ENCODE measurements at places on chromosomes 16 and 17.

GRCh38 chr16:3541527-3542155, 35.6 kb downstream of the NLRC3 start:
- no peak for DNase-seq

DNA sequence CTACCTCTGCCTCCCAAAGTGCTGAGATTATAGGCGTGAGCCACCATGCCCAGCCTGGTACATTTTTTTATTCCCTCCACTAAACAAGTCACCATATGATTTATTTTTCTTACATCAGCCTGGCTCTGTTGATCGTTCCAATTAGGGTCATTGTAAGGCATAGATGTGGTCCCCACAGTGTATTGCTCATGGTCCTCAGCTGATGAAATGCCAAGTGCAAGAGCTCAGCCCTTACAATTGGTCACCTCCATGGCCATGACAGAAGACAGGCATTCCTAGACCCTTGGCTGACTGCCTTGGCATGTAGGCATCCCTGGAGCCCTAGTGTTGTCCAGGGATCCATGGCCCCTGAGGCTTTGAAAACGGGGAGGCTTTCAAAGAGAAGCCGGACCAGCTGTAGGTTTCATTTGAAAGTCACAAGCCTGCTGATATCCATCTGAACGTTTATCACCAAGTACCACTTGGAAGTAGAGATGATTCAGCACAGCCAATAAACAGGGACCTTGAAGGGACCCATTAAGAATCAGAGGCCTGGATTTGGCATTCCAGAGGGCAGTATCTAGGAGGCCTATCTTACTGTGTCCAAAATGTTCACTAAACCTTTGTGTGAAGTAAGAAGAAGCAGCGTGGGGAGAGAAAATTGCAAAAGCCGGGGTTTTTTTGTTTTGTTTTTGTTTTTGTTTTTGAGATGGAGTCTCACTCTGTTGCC, 20.6 kb upstream of the PRKCA start:
- no peak for DNase-seq

DNA sequence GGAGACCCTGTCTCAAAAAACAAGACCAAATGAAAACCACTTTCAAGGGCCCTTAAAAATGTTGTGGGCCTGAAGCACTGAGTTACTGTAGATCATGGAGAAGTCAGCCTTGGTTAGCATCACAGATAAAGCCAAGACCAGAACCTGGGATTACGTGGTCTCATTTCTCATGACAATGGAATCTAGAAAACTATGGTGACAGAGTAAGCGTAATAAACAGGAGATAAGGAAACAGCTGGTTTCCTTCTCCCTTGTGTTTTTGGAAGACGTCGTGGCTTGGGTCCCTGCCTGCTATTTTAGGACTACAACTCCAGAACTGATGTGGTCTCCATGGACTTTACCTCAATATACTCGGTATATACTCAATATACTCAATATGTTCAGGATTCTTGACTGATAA, 180.7 kb upstream of the ZFHX3 start:
- no peak for DNase-seq

DNA sequence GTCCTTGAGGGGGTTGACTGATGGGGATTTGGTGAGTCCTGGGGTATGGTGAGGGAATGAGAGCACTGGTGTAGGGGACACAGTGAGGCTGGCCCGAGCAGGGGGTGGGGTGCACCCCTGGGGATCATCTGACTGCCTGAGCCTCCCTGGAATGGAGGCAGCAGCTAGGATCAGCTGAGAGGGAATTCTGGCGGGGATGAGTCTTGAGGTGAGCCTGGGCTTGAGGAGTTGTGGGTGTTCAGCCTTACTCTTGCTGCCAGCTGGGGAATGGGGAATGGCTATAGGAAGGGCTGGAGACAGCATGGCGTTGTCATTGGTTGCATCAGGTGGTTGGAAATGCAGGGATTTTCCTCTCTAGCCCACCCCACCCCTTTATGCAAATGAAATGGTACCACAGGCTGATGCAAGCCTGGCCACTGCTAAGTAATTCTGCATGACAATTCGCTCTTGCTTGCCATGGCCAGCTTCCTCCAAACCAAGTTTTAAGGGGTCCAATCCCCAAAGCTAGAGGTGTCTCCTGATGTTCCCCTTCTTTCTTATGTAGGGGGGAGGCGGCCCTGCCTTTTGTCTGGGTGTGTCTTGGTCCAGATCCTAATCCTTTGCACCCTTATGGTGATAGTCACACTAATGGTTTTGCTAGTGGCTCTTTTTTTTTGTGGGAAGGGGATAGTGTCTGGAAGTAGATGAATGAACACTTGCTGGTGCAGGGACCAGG, 7.5 kb downstream of the NFE2L1 start:
- peak; percentile 96 for DNase-seq

DNA sequence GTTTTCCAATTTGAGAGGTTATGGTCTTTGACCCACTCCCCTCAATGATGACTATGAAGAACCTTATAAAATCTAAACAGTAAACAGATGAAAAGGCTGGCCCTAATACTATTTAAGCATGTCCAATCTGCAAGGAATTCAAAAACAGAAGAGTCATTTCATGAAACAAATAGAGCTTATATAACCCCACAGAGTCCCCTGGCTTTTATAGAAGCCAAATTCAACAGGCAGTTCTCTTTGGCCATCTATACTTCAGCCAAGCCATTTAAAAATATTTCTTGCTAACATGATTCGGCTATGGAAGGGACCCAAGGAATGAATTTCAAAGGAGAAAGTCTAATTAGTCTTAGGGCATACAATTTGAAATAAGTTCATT, 43.4 kb downstream of the SPOP start:
- DNase-seq, result no peak

GRCh38 chr17:14845591-14846281, 419.4 kb downstream of the PMP22 start:
- no peak for DNase-seq

GRCh38 chr17:4609761-4610160, 25.4 kb downstream of the SMTNL2 start:
- DNase-seq, result no peak

GRCh38 chr16:31505483-31505882, 2.7 kb downstream of the RUSF1 start:
- DNase-seq, result no peak

DNA sequence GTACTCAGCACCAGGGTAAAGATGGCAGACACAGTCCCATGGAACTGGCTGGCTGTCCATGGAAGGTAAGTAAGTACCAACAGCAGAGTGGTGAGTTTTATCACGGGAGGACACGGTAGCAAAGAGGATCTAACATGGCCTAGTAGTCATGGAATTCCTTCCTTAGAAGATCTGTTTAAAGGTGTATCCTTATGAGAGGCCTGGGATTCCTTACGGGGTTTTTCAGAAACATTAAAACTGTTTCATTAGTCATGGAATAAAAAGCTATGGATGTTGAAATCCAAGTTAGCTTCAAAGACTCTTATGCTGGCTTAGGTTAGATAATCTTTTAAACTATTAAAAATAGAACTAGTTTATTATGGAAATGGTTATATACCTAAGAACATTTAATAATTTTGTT, 7.4 kb downstream of the FTO start:
- no peak for DNase-seq

- peak; percentile 98 for DNase-seq
Observed at GRCh38 chr17:29179232-29180033, 765 bp downstream of the MYO18A start.

DNA sequence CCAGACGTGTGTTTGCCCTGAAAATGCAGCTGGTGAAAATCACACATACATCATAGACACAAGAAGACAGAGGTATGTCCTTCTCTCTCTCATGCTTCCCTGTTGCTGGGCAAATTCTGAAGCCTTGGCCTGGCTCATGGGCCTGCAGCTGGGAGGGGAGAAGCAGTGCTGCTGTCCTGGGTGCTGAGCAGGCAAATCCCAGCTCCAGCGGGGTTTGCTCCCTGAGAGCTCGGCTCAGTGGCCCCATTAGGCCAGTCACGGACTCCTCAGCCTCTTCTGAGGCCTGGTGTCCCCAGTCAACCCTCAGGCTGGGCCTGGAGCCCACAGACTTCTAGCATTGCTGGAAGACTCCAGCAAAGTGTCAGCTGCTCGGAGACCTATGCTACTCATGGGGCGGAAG, 11.7 kb downstream of the RHBDL3 start:
- peak; percentile 79 for DNase-seq

GRCh38 chr16:8489580-8489979, 100.7 kb downstream of the TMEM114 start:
- no peak for DNase-seq

DNA sequence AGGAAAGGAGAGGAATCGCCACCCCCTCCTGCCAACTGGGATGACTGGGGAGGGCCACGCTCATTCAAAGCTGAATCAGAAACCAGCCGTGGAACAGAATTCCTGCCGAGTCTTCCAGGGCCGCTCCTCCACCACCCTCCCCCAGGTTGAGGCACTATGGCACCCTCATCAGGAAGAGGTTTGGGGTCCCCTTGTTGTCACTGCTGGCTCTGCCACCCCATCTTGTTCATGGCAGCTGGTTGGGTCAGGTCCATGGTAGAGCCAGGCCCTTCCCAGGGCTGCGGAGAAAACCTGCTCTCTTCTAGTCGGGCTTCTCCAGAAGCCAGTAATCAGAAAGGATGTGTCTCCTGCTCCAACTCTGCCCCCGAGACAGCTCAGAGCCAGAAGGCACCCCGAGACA, 41.8 kb downstream of the KCNJ12 start:
- no peak for DNase-seq

DNA sequence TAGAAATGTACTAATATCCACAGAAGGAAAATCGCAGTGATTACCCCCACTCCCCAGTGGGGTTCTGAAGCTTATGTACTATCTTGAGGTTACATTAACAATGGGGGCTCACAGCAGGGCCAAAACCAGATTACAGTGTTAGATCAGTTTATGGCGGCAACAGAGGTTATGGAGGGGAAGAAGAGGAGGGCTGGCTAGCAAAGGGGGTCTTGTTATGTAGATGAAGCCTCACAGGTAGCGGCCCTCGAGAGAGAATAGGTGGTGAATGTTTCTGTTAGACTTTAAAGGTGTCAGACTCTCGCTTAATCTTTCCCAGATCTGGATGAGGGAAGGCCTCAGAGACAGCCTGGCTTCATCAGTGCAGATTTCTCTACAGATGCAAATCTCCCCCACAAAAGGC, 22.2 kb downstream of the RNF112 start:
- DNase-seq, result no peak

GRCh38 chr16:2960183-2961010, 3.7 kb upstream of the KREMEN2 start:
- DNase-seq, result peak; percentile 27

- DNase-seq, result no peak
Observed at GRCh38 chr16:50490828-50491227, 57.4 kb upstream of the NKD1 start.

- peak; percentile 97 for DNase-seq
Observed at GRCh38 chr17:65495122-65496055, 66.1 kb downstream of the AXIN2 start.

DNA sequence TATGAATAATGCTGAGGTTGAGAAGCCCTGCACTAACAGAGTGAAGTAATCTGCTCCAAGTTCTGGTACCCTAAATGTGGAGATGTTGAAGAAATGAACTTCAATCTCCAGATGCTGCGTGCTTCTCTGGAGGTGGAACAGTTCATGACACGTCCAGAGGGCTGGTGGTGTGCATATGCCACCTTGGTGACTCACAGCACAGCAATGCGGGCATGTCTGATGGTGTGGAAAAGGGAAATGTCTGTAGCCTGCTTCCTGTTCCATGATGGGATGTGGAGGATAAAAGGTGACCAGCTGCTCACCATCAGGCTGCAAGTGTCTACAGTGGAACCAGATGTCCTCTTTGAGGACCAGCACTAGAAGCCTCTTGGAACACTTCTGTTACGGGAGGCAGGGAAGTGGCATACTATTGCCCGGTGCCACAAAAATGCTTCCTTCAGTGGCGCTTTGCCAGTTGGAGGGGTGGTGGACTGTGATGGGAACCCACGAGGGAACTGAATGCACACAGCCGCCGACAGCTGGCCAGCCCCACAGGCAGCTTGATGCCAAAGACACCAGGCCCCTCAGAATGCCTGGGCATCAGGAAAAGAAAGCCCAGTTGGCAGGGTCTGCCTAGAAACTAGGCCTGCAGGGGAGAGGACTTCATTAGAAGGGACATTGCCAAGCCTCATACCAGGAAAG, 19.9 kb downstream of the SNX11 start:
- no peak for DNase-seq

DNA sequence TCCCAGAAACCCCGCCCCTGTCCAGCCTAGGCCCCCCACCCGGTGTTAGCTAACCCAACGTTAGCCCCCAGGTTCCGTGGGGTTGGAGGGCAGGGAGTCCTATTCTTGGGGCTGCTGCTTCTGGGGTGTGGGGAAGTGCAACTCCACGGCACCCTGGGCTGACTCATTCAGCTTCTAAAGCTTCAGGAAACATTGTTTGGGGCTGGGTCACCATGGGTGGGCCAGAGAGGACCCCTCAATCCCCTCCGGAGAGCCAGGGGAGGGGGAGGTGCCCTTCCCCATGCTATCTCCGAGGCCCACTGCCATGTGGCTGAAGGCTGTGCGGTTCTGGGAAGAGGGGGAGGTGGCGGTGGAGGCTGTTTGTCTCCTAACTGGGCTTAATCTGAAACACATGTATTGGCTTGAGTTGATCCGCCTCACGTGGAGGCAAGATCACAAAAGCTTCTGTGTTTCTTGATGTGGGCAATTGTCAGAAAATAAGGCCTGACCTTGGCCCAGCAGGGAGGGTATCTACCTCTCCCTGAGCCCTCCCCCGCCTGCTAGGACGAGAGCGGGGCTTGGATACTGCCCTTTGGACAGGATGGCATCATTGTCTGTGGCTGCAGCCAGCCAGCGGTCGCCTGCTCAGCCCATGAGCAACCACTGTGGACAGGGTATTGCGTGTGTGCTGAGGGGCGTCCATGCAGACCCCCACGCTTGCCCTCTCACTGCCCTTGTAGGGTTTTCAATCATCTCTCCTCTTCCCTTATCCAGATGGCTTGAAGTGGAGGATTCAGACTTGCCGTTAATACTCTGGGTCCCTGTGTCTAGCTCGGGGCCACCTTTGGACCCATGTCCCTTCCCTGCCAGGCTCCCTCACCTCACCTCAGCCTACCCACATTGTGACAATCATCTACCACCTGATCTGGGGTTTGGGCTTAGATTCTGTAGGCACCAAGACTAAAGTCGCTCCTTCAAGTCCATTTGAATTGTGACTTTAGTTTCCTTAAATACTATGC, 1.3 kb downstream of the SERPINF1 start:
- no peak for DNase-seq

DNA sequence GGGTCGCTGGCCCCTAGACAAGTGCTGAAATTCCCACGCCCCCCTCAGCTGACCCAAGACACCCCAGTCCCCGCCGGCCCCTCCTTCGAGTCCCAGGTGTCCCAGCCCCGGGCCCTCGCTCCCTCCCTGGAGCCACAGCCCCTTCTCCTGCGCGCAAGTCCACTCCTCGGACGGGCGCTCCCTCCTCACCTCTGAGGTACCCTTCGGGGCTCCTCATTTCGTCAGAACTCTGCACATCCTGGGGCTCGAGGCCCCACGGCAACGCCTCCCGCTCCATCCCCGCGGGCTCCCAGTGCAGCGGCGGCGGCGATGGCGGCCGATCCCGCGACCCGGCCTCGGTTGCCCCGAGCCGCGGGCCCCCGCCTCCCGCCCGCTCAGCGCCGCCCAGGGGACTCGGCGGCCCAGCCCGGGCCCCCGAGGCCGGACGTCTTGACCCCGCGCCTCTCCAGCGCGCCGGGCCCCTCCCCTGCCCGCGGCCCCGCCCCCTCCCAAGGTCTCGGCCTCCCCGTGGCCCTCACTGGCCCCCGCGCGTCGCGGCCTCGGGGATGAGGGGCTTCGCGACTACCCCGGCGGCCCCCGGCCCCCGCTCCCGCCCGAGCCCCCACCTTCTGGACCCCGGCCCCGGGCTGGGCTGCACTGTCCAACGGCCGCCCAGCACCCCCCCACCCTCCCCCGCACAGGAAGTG, at the start of gene ZNF768:
TSS of gene ZNF768 (minus strand) at position 430 of the 686 bp plus-strand sequence. CDS start at position 277, 153 bp downstream.
- DNase-seq, result peak; percentile 83
